Fibroblast of skin of scalp (primary cell): ENCODE measurements at places on chromosomes 11 and 22.
A peak's percentile ranks its signal among the peaks of the same experiment; 100 is the strongest.

DNA sequence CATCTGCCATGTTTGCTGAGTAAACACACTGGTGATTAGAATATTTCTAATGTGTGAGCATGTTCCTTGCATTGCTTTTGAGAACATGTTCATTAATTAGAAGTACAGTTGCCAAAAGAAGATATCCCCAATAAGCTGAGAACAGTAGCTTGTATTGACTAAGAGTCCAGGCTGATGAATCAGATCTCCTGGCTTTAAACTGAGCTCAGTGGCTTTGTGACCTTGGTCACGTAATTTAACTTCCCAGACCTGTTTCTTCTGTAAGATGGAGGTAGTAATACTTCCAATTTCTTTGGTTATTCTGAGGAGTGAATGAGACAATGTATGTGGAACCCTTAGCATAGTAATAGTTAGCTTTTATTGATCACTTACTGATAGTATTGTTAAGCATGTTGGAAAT is 61.9 kb downstream of the CYB5R2 start:
- no peak for DNase-seq

DNA sequence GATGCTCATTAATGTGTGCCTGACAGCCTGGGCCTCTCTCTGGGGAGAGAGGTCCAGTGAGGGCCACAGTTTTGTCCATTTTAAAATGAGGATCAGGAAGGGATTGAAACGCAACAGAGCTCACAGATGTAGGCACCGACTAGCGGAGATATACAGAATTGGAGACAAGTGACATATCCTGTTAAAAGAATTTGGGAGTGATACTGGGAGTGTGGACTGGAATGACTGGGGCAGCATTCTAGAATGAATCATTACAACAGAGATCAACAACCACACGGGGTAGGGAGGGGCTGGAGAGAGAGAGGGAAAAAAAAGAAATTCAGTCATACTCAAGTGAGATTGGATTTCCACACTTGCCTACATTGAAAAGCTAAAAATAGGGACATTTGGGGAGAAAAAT is 2.5 kb upstream of the NCAM1 start:
- DNase-seq: peak; percentile 66

GRCh38 chr11:6391537-6392134 is 1.4 kb downstream of the SMPD1 start:
- no peak for DNase-seq

DNA sequence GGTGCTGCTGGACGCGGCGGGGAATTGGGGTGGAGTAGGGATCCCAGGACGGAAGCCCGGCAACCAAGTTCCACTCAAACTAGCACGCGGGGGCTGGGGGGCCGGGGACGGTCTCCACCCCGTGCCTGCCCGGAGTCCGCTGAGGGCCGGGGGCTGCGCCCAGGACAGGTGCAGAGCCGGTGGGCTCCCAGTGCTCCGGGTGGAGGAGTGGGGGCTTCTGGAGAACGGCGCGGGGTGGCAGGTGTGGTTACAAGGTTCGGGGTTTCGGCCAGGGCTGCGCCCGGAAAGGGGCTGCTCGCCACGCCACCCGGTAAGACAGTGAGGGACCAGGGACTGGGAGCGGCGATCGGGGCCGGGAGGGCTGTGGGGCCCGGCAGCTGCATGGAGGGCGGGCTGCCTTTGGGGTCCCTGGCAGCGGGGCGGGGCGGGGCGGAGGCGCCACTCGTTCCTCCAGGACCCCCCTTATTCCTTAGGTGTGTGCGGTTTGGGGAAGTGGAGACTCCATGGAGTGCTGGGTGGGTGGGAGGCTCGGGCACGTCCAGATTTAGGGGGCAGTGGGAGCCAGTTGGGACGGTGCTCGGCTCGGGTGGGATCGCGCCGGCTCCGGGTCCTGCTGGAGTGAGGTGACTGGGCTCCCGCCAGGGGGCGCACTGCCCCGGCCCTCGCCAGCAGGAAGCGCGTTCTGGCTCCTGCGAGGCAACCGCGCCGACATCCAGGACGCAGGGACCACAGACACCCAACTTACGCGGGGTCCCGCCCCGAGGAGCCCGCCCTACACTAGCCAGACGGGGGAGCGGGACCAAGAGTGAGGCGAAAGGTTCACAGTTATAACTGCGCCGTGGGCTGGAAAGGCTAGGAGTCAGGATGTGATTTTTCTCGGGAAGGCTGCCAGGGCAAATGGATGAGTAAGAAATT is 868 bp downstream of the TSPAN18 start:
- DNase-seq: peak; percentile 92

- DNase-seq: no peak
Observed at GRCh38 chr22:35045451-35045850, 20.5 kb upstream of the ISX start.

GRCh38 chr22:44505796-44506354 is 7.8 kb upstream of the RTL6 start:
- DNase-seq: no peak

- DNase-seq: peak; percentile 59
Observed at GRCh38 chr22:36510966-36511881, 4.4 kb upstream of the FOXRED2 start.

DNA sequence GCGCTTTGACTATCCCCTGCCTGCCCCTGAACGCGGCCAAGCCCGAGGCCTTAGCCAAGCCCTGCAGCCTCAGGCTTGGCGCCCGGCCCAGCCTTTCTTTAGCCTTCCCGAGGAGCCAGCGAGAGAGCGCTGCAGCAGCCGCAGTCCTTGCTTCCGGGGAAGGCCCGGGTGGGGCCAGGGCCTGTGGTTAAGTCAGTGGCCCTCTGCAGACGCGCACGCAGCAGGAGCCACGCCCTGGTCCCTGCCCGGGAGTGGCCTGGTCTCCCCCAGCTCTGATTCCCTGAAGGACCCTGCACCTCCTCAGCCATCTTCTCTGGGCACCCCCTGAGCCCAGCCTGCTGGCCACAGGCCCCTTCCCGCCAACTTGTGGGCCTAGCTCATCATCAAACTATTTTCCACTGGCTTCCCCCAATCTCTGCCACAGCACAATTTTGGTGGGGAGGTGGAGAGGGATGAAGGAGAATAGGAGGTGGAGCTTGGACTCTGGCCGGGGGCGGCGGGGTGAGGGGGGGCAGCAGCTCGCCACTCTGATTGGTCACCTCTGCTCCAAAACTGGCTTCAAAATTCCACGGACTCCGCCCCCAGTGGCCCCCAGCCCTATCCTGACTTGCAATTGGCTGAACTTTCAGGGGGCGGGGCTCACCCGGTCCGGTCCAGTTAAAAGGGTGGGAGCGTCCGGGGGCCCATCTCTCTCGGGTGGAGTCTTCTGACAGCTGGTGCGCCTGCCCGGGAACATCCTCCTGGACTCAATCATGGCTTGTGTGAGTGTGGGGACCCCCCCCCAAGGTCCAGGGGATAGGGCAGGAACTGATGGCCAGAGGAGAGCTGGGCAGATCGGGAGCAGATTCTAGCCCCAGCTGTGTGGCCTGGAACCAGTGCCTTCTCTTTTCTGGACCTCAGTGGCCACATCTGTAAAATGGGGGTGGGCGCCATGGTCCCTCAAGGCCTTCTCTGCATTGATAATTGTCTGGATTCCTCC is at the start of gene LGALS1:
Gene LGALS1, plus strand, starts transcription at position 686 of the 979 bp plus-strand sequence. Its CDS starts 67 bp downstream, at position 753.
- DNase-seq: peak; percentile 99

GRCh38 chr11:69400140-69400539 is 81.3 kb upstream of the LINC01488 start:
- no peak for DNase-seq
